Effector memory CD8-positive, alpha-beta T cell (primary cell): ENCODE measurements at places on chromosomes 7 and 10.

GRCh38 chr10:59127991-59128390, 48.5 kb upstream of the PHYHIPL start:
- DNase-seq = no peak

DNA sequence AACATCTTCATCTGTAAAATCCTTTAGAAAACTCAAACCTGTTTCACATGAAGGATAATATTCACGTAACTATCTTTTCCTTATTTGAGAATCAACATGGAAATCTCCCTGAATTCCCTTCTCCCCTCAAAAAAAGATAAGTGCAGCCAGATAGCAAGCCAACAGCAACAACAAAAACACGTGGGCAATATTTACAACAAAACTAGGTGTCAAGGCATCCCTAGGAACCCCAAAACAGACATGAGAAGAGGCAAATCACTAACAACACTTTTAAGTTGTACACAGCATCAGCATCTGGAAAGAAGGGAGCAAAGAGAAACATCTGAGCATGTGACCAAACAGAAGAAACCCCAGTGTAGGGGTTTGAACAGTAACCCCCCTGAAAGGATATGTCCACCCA, 12.2 kb downstream of the ARHGAP21 start:
- DNase-seq = no peak

DNA sequence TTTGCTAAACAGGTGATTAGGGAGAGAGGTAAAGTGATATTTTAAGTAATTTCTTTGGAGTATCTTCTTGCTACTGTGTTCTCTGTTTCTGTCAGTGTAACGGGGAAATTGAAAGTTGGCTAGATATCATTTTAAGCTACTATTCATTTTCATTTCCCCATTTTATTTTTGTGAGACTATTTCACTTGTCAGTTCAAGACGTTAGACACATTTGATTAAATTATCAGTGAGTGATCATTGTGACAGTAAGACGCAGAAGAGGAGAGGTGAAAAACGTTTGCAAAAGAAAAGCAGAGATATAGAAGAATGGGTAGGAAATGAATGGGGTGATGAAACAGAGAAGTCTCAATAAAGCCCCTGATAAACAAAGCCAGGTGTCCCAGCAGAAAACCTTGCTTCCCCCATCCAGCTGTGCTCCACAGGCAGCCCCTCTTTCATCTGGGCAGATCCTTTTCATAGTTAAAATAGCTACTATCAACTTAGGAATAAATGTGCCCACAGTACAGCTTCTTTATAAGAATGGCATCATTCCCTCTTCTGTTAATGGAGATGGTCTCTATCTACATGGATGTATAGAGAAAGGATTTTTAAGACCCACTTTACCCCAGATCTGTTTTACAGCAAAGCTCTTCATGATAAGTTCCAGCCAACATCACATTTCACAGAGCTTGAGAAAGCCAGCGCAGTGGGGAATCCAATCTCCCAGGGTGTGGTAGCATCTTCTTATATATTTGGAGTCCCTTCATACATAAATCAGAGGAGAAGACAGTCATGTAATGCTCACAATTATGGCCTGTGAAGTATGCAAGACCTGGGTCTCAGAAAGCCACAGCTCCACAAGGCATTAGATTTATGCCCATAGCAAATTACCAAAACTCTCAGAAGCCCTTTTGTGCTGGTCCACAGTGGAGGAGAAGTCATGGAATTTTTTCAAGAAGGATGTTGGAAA, 138.1 kb upstream of the ITGB1 start:
- no peak for DNase-seq

- no peak for DNase-seq
Measured at GRCh38 chr10:119896061-119896655, 3.6 kb downstream of the SEC23IP start.

DNA sequence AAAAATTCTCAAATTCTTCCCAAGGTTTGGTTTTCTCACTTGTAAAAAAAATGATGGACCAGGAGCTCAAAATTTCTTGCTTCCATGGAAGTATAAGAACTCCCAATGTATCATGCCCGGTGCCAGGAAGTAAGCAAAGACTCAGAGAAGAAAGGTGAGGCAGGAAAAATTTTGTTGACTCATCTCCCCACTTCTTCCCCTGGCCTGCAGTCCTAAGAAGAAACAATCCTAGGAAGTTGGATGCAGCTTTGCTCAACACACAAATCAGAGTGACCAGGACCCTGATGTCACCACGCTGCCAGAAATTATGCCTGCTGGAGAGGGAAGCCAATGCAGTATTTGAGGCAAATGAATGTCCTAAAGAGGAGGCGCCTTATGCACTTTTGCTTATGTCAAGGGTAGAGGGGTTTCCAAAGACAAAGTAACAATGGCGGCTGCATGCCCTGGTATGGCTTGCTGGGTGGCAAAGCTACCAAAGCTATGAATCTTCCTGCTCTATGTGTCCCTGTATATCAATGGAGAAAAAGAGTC, 163.6 kb downstream of the NEURL1 start:
- DNase-seq = no peak

DNA sequence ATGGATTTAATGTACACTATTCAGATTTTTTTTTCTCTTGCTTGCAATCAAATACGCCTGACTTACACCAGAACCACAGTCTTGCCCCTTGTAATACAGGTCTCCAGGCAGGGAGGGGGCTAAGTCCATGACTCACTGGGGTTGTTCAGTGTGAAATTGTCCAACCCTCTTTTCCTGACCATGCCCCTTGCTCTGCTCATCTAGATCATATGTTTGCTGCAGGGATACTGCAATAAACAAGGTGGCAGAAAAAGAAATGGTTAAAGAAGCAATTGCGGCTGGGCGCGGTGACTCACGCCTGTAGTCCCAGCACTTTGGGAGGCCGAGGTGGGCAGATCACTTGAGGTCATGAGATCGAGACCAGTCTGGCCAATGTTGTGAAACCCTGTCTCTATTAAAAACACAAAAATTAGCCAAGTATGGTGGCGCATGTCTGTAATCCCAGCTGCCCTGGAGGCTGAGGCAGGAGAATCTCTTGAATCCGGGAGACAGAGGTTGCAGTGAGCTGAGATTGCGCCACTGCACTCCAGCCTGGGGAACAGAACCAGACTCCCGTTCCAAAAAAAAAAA, 85.5 kb downstream of the TMEM130 start:
- DNase-seq = no peak

- DNase-seq = no peak
Measured at GRCh38 chr7:155316427-155317113, 18.9 kb downstream of the INSIG1 start.

DNA sequence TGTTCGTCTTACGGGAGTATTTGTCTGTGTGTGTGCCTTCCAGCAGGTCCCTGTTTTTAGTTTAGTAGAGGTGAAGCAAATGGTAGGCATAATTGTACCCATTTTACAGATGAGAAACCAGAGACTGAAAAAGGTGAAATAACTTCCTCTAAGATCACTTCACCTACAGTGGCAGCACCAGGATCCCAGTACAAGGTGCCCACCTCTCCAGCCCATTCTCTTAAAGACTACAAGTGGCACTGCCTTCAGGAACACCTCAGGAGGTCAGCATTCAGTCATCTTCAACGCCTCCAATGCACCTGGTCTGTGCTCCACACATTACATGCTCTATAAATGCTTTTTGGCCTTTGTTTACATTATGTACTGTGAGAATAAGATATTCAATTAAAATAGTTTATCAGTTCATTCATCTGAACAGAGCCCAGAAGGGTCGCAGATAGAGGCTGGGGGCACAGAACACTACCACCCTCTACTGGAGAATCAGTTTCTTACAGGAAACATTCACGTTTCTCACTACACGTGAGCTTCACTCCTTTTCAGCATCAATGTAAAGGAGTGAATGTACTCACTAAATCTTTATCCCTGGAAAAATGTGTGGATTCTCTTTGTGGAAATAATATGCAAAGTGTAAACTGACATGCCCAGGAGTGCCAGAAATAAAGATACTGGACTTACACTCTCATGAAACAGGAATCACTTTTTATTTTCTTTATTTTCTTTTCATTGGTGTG, 45.5 kb upstream of the ABLIM1 start:
- DNase-seq = no peak

- DNase-seq = no peak
Measured at GRCh38 chr7:83806538-83806937, 157.6 kb upstream of the SEMA3E start.

- DNase-seq = no peak
Measured at GRCh38 chr7:130910949-130911944, 177.2 kb upstream of the KLF14 start.

DNA sequence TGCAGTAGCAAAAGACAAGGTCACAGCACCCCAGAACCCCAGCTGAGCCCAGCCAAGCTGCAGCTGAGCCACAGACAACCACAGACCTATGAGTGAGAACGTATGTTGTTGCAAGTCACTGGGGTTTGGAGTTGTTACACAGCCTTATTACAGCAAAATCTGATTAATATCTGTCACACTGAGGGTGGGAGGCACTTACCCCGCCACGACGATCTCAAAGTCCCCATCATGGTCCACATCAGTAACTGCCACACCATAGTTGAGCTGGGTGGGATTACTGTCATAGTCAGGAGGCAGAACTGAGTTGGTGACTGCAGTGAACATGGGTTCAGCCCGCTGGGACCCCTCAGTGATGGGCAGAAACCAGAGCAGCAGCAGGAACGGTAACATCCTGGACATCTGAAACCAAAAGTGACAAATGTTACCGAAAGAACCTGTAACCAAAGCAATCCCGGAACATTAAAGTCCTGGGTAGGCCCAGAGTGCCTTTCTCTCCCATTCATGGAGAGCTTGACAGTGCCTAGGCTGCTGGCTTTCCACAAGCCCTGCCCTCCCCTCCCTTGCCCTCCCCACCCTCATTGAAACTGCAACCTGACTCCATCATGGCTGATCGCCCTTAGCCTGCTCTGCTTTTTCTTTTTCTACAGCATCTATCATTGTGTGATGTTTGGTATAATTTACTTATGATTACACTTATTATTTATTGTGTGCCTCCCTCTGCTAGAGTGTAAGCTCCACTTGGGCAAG, 19.3 kb downstream of the CRTAC1 start:
- no peak for DNase-seq

DNA sequence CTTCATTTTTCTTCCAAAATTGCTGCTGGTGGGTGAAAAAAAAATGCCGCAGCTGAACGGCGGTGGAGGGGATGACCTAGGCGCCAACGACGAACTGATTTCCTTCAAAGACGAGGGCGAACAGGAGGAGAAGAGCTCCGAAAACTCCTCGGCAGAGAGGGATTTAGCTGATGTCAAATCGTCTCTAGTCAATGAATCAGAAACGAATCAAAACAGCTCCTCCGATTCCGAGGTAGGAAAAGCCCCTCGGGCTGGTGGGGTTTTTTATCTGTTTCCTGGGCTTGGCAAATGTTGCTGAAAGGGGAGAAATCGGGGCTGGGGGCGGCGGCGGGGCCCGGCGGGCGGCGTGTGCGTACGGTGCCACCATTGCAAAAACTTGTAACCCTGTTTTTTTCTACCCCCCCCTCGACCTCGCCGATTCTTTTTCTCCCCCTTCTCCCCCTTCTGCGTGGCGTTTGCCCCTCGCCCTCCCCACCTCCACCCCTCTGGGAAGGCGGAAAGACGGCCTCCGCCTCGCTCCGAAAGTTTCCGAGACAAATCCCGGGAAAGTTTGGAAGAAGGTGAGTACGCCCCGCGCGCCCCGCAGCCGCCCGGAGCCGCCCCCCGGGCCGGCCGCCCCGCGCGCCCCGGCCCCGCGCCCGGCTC, 789 bp downstream of the TCF7L2 start:
- peak; percentile 7 for DNase-seq

DNA sequence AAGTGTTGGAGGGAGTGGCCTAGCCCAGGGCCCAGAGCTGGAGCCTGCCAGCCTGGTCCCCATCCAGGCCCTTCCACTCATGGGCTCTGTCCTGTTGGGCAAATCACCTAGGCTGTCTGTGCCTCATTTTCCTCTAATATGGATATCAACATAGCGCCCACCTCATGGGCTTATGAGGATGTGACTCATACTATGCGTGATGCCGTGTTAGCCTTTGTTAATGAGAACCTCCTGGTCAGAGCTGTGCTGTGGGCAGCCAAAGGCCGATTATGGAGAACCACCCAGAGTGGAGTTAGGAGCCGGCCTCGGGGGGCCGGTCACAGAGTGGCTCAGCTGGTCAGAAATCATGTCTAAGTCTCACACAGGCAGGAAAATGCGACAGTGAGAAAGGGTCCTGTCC, 306.4 kb downstream of the PAXIP1 start:
- DNase-seq = no peak

DNA sequence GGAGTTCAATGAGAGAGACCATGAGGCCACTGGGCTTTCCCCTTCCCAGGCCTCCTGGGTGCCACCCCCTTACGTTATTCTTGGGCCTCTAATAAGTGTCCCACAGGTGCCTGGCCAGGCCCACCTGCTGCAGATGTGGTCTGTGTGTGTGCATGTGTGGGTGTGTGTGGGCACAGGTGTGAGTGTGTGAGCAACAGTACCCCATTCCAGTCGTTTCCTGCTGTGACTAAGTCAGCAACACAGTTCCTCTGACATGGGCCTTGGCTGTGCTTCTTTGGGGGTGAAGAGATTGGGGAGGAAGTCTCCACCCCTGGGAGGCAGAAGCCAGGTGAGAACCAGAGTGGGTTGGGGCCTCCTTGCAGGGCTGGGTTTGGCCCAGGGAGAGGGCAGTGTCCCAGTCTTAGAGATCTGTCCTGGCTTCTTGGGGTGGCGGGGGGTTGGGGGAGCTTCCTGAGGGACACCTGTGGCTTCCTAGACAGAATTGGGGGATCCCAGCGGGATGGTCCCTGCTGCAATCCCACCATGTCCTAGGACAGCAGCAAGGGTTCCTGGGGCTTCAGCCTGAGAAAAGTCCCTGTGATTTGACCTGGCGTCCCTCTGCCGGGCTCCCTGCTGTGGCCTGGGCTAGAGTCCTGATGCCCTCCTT, 4.1 kb upstream of the PILRB start:
- DNase-seq = no peak

DNA sequence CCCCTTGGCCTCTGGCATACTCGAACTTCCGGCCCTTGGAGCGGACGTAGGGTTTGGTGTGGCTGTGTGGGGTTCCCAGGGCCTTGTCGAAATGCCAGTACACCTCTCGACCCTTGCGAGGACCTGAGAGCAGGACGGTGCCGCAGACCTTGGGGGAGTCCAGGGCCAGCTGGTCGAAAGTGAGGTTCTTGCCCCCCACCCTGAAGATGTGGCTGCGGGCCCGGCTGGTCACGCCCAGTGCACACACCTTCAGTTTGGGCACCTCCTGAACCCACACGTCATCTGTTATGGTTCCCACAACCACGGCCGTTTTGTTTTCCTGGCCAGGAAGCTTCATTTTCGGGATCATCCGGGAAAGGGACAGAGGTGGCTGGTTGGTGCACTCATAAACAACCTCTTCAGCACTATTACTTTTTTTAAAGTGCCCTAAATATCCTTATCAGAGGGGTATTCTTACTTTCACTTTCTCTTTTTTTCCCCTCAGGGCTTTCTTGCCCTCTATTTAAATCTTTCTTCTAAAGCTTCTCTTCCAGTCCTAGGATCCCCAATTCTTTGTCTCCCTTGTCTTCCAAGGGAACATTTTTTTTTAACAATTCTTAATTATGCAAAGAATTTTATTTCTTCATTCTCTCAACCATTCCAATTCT, 44.9 kb upstream of the FAM3C start:
- DNase-seq = no peak

GRCh38 chr7:3192669-3193068, 108.4 kb upstream of the SDK1 start:
- no peak for DNase-seq
